ENCODE measurements at places on chromosomes 7 and 10.

GRCh38 chr10:86077871-86078638 is 288.5 kb downstream of the GRID1 start:
- DNase-seq: no peak

DNA sequence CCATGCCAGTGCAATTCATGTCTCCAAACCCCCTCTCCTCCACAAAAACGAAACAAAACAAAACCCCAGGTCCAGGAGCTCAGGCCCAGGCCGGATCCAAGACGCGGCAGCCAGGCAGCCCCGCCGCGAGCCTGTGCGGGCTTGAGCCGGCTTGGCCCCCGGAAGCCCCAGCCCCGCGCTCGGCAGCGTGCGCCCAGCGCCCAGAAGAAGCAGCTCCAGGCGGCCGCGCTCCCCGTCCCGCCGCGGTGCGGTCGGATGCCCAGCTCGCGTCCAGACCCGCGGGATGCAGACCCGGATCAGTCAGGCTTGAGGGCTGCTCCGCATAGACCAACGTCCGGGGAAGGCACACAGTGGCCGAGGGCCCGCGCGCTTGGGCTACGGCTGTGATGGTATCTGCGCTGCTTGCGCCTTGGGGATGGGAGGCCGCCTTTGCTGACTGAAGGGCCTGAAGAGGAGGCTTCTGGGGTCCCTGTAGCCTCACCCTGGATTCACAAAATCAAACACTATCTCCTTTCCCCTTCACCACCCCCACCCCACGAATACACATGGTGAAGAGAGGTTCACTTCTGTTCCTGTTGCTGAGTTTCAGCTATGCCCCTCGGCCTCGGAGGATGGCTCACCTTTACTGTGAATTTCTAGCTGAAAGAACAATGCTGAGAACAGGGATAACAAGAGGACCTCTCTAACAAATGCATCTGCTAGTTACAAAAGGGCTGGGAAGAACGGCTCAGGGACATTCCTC is 79.9 kb upstream of the EN2 start:
- DNase-seq: no peak

DNA sequence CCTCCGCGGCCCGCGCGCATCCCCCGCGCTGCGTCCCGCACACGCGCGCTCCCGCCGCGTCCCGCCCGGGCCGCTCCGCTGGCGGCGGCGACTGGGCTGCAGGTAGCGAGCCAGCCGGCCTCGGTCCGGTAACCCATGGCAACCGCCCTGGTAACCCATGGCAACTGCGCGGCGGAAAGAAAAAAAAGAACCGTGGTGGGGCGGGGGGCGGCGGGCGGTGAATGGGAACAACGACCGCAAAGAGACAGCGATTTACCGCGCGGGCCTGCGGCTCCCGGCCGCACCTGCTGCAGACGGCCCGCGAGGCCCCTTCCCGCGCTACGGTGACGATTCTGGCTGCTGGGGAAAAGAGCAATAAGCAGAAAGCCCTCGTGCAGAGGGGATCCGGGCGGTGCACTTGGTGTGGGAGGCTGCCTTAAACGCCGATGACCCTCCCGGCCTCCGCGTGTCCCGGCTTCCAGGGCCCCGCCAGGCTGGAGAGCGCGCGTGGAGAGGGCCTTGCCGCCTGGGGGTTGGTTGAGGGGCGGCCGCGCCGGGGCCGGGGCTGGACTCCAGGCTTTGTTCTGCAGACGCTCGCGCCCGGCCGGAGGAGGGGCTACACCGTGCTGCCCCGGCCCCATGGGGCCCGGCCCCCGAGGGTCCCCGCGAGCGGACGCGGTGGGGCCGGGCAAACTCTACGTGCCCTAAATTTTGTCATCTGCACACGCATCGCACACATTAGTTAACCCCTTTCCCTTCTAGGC is 84.7 kb downstream of the SNX10 start:
- DNase-seq: no peak

DNA sequence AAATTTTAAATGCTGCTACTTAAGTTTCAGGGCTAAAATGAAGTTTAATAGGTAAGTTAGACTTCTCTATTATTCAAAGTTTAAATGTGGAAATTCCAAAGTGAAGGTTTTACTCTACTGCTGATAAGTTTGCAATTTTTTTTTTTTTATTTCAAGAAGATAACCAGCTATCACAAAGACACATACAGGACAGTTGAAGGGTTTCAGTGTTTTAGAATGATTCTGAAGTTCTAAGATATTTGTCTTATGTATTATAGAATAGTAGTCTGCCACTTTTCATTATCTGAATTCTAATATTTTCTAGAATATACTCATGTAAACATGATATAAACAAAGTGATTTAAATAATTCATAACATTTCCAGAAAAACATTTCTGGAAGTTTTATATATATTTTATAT is 7.0 kb upstream of the CD36 start:
- no peak for DNase-seq

DNA sequence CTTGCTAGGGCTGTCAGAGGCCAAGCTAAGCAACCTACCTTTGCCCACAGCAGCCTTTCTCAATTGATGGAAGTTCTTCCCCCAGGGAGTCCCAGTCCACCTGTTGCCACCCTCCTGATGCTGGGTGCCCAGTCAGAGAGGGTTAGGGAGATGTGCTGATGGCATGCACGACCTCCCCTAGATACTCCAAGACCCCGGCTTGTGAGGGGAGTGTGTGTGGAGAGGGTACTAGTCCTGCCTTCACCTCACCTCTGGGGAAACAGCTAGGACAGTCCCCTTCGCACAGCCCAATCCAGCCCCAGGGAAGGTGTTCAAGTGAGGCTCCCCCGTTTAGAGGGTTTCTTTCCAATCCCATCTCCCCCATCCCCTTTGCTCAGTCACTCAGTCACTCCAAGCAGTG is 1.3 kb upstream of the UNC5B start:
- DNase-seq: no peak

GRCh38 chr10:14712991-14713424 is 61.7 kb downstream of the FAM107B start:
- DNase-seq: no peak

DNA sequence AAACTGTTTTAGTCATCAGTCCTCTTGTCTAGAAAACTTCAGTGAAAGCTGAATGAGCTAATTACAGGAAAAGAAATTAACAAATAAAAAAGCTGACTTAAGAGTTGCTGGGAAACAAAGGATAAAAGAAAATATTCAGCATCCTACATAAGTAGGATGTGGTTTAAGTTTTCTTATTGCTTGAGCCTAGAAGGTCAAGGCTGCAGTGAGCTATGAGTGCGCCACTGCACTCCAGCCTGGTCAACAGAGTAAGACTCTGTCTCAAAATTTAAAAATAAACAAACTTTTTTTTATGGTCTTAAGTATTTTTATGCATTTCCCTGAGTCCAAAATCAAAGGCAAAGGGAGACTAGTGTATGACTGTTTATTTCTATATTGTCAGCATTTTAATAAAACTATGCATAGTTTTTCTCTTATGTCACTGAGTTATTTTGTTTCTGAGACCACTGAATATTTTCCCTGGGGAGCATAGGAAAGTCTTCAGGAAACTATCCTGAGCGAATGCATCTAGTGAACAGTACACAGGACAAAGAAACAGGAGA is 40.0 kb upstream of the LRRN3 start:
- no peak for DNase-seq

GRCh38 chr7:97346349-97346748 is 228.9 kb downstream of the SDHAF3 start:
- no peak for DNase-seq

DNA sequence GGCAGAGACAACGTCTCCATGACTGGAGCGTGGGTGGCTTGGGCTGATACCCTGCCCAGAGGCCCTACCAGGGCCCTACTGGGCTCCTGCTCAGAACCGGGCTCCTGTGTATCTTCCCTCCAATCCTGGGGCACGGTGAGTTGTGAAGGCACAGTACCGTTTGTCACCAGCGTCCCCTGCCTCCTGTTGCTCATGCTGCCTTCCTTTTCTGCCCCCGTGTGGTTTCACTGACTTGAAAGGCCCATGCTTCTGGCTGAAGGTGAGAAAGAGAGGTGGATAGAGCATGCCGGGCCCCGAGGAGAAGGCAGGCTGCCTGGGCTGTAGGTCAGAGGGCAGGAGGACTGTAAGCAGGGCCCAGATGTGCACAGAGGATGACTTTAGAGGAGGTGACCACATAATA is 9.1 kb upstream of the DMBT1 start:
- no peak for DNase-seq

- no peak for DNase-seq
Measured at GRCh38 chr7:94632338-94633013, 23.5 kb downstream of the SGCE start.

DNA sequence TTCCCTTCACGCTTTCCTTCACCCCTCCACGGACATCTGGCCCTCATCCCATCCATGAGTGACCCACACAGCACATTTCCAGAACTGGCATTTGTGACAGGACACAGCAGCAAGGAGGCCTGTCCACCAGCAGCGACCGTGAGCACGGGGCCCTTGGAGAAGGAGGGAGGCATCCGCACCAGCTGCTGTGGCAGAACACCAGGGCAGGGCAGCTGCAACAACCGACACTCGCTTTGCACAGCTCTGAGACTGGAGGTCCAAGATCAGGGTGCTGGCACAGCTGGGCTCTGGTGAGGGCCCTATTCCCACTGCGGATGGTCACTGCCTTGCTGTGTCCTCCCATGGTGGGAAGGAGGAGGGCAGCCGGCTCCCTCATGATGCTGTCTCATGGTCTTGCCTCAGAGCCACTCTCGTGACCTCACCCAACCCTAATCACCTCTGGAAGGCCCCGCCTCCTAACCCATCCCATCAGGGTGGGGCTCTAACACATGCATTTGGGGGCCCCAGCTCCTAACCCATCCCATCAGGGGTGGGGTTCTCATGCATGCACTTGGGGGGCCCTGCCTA is 36.7 kb downstream of the PTPRN2 start:
- DNase-seq: no peak

GRCh38 chr10:44520651-44521050 is 135.8 kb upstream of the CXCL12 start:
- no peak for DNase-seq

- no peak for DNase-seq
Measured at GRCh38 chr10:54496852-54497251, 304.2 kb downstream of the PCDH15 start.

DNA sequence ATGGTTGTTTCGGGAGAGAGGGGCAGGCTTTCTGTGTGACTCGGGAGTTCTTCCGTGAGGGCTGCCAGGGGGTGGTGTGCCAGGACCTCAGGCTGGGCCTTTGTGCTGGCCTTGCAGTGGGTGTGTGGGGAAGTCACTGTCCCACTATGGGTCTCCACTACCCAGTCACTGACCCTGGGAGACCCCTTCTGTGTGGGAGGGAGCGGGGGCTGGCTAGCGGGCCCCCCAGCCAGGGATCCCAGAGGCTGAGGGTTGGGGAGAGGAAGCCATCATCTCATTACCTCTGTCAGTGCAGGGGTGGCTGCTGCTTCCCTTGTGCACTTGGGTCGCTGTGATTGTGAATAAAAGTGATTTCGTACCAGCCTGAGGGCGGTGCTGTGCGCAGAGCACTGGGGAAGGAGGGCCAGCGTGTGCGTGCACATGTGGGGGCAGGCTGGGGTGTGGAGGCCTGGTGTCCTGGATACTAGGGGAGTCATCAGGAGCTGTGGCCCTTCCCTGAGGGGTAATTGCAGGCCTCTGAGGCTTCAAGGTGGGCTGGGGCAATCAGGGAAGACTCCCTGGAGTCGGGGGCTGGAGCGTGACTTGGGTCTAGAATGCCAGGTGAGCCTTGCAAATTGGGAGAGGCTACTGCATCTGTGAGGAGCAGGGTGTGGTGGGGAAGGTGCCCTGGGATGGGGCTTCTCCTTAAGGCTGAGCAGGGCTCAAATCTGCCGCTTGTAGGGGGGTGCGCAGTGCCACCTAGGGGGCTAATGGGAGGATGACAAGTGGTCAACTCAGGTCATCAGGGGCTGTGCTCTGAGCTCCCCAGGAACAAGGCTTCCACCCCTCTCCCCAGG is 98.9 kb downstream of the NEURL1 start:
- peak; percentile 39 for DNase-seq

DNA sequence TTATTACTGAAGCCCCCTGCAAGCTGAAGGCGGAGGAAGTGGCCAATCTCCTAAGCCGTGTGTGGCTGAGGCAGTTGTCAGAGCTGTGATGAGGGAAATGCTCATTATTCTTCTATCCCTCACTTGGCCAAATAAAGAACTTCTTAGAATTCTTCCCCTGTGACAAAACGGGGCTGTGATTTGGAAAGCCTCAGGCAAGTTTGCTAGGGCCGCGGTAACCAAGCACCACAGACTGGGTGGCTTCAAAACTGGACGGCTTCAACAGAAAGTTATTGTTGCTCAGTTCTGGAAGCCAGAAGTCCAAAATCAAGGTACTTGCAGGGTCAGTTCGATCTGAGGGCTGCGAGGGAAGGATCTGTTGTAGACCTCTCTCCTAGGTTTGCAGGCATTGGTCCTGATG is 72.3 kb upstream of the STEAP1B start:
- DNase-seq: no peak

Data from iPS DF 6.9 (cell line).